ENCODE measurements at places on chromosomes 16 and 17.

GRCh38 chr16:30430428-30430970, 669 bp upstream of the DCTPP1 start:
- DNase-seq = no peak

GRCh38 chr17:1491443-1492248, 840 bp downstream of the MYO1C start:
- no peak for DNase-seq

DNA sequence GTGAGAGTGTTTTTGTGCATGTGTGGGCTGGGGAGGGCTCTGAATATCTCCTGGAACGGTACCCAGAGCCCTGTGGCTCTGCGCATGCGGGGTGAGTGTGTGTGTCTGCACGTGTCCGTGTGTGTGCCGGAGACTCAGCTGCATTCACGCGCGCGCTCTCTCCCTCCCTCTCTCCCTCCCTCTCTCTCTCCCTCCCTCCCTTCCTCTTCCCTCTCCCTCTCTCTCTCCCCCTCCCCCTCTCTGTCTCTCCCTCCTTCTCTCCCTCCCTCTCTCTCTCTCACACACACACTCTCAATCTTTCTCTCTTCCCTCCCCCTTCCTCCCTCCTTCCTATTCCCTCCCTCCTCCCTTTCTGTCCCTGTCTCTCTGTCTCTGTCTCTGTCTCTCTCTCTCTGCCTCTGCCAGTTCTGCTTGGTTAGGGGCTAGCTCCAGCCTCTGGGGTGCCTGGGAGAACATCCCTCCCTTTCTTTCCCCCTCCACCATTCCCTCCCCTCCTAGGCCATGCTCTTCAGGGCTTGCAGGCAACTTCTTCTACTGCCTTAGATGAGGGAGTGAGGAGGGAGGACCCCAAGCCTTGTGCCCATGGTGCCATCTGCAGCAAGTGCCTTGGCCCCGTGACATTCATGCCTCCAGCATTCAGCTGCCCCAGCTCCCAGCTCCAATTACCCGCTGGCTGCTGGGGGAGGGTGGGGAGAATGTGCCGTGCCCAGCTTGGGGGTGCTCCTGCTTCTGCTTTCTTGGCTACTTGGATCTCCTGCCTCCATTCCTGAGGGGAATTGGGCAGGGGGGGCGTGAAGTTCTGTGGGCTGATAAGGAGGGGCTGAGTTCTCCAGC, 6.4 kb downstream of the THRA start:
- peak; percentile 91 for DNase-seq

GRCh38 chr16:75503801-75504200, 8.6 kb upstream of the CHST6 start:
- no peak for DNase-seq

- no peak for DNase-seq
Observed at GRCh38 chr17:78884148-78884825, 18.7 kb downstream of the CEP295NL start.

DNA sequence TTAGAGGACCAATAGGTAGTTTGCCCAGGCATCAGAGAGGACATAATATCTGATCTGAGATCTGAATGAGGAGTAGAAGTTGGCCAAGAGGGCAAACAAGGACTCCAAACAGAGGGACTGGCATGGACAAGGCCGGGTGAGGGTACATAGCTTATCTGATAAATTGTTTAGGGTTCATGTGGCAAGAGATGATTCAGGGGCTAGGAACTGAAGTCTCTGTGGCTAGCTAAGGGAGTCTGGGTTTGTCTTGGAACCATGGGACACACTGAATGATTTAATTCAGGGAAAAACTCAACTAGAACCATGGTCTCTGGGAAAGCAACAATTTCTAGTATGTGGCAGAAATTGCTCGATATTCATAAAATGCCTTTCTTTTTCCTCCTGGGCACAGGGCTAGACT, 4.1 kb upstream of the AQP8 start:
- no peak for DNase-seq

GRCh38 chr17:41725134-41725533, 9.3 kb downstream of the HAP1 start:
- no peak for DNase-seq

DNA sequence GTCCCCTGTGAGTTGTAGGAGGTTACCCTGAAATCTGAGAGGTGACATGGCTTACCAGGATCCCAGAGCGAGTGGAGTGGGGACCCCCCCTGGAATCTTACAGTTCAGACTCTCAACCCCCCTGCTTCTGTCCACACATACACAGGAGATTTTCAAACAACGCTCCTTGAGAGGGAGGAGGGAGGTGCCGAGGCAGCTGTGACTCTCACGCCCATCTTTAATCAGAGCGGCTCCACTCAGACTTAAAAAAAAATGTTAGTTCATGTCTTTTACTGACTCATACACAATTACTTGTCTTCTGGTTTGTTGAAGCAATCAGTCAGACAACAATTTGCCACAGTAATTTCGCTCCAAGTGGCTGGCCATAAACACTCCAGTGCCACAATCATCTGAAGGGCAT, 15.4 kb upstream of the TMEM220 start:
- no peak for DNase-seq

- DNase-seq = peak; percentile 89
Observed at GRCh38 chr16:14070877-14071575, at the start of gene MRTFB. MRTFB (plus strand) TSS chr16:14071319; CDS start chr16:14140607, 69,288 bp downstream.

DNA sequence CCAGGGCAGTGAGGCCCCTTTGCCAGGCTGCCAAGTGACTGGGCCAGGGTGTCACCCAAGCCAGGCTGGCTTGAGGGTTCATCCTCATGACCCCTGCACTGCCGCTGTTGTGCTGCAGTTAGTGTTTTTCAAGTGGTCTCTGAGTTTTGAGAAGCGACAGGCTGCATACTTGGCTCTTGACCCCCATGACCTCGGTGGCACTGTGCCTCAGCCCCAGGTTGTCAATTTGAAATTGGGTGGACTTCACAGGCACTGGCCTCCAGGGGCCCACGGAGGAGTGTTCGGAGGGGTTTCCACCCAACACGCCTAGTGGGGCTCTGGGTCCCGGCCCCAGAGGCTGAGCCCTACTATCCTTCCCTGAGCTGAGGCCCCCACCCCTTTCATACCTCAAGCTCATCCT, 42.7 kb downstream of the DHRS7B start:
- DNase-seq = no peak

GRCh38 chr17:72749119-72749572, 343.3 kb downstream of the SLC39A11 start:
- DNase-seq = no peak

DNA sequence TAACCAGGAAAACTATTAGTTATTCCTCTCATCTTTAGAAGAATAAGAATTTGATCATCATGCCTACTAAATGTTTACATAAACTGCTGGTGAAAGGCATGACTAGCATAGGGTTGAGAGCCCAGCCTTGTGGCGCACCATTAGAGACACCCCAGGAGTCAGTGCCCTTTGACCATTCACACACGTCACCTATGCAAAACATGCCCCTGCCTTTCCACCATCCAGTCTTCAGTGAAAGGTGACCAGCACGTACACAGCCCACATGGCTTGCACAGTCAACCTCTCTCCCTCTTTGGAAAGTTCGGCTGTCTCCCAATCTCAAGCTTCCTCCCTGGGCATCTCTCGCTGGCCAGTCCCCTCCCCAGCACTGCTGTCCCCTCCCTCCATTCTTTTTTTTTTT, 150.3 kb downstream of the ENGASE start:
- DNase-seq = no peak

DNA sequence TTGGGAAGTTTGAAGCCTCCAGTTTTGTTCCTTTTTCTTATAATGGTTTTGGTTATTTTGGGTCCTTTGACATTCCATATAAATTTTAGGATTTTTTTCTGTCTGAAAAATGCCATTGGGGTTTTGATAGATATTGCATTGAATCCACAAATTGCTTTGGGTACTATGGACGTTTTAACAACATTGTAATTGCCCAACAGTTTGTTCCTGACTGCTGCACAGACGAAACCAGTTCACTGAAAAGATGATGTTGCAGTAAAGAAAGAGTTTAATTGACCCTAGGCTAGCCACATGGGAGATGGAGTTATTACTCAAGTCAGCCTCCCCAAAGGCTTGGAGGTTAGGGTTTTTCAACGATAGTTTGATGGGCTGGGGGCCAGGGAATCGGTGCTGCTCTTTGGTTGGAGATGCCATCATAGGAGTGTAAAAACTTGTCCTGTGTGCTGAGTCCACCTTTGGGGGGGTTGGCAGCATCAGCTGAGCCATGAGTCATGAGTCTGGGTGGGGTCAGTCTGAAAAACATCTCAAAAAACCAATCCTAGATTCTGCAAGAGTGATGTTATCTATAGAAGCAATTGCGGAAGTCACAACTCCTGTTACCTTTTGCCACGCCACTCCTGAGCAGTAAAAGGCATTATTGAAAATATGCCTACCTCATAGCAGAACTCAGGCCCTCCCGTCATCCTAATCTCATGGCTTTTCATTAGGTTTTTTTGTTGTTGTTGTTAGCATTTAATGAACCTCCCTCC, 2.7 kb upstream of the PRSS41 start:
- DNase-seq = no peak

DNA sequence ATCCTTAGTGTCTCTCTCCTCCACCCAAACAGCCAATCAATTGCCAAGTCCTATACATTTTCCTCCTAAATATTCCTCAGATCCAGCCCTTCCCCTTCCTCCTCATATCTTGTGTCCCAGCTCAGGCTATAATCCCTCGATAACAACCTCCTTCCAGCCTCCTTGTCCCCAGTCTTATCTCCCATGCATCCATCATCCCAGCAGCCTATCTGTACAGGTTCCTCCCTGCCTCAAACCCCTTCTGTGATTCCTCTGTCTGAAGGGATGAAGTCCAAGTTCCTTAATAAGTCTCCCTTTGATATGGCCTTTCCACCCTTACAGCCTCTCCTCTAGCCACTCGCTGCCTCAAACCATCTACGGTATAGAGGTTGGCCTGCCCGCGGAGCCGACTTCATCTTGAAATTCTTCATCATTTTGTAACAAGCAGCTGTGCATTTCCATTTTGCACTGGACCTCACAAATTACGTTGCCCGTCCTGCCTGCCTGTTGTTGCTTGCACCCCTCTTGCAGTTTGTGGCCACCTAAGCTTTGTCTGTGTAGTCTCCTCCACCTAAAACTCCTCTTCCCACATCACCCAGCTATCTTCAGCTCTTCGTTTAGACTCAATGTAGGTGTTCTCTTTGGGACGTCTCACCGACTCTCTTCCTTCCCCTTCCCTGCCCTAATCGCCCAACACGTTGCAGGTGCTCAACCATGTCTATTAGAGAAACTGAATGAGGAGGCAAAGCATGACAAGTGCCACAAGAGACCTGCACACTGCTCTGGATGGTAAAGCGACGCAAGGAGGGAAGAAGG, 786 bp upstream of the CDK5RAP3 start:
- no peak for DNase-seq

DNA sequence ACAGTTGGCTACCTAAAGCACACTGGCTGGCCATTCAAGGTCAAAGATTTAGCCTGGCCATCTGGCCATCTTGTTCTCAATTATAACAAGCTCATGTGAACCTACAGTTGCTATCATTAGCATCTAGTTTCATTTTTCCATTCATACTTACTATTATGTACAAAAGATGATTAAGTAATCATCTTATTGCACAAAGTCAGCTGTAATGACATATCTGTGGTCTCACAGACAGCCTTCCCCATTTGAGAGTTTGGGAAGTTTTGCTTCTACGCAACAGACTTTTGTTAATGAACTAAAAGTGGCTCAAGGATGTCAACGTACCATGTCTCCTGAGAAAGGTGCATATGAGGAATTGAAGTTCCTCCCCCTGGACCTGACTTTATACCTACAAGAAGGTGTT, 51.3 kb downstream of the HS3ST3B1 start:
- DNase-seq = no peak

- DNase-seq = no peak
Observed at GRCh38 chr17:28306954-28307401, 12.0 kb upstream of the TMEM97 start.

GRCh38 chr17:67558740-67559380, 158.9 kb upstream of the NOL11 start:
- DNase-seq = no peak

- no peak for DNase-seq
Observed at GRCh38 chr16:12153662-12154061, 177.1 kb downstream of the SNX29 start.

- DNase-seq = no peak
Observed at GRCh38 chr17:68205808-68206720, 41.8 kb upstream of the AMZ2 start.

DNA sequence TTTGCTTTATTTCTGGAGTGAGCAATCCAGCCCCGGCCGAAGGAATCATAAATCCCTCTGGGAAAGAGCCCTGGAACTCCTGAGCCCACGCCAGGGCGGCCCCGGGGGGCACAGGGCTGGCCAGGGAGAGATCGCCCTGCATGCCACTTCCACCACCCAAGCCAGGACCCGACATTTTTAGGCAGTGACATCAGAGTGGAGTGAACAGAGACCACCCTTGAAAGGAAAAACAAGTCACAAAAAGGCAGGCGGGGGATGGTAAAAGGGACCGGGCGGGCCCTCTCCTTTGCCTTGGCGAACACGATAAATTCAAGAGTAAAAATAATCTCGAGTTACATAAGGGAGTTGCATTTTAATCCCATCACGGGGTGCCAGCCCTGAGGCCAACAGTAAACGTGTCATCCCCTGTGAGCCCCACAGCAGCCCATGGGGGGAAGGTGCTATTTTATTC, 284.1 kb downstream of the C16orf95 start:
- no peak for DNase-seq

DNA sequence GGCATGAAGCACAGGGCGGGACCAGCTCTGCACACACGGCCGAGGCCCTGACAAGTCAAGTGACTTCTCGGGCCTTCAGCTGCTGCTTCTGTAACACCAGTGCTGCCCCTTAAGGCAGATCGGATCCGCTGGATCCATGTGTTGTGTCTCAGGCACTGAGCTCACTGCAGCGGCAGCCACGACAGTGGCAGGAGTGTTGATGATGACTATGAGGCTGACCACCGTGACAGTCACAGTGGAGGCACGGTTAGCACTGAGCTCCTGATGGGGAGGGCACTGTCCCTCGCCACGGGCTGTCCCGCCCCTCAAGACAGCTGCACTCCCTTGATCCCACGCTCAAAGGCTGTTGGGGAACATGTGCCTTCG, 29.4 kb downstream of the PEMT start:
- no peak for DNase-seq

GRCh38 chr17:56943505-56944125, 17.2 kb downstream of the COIL start:
- DNase-seq = no peak

DNA sequence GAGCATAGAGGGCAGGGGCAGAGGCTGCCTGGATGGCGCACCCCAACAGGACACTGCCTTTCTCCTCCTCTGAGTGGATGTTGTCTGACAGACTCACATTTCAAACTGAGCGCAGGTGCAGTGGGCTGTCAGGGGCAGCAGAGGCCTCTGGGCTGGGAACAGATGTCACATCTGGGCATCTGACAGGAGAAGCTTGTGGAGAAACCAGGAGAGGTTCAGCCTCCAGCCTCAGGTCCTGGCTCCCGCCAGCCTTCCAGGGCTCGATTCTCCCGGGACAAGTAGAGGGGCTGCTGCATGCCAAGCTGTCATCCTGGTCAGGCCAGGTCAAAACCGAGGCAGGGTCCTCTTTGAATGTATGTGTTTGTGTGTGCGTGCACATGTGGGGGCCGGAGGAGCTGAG, 67.7 kb upstream of the SDK2 start:
- no peak for DNase-seq

GRCh38 chr17:65022751-65023700, 33.5 kb downstream of the GNA13 start:
- no peak for DNase-seq

- no peak for DNase-seq
Observed at GRCh38 chr16:47276522-47276921, 132.8 kb upstream of the NETO2 start.

Measured in left forelimb (tissue), 1 donor.